ENCODE measurements at places on chromosomes 7 and 10. TPM values are rescaled to one million over a fixed set of nuclear protein-coding genes. Genes with fewer than 3 reads are reported as not detected.

RPP30 gene
- 48.9 TPM for total RNA-seq

OPN1SW gene
- not detected for total RNA-seq

CLRN3 gene
- total RNA-seq: not detected

AKR1C3 gene
- total RNA-seq: 26.7 TPM

KNDC1 gene
- total RNA-seq: 3.2 TPM

WIPF3 gene
- not detected for total RNA-seq

ZNF239 gene
- 8.9 TPM for total RNA-seq

SUN3 gene
- total RNA-seq: not detected

MRLN gene
- not detected for total RNA-seq

MUC12 gene
- total RNA-seq: 0.44 TPM

TEX47 gene
- total RNA-seq: not detected

SLC26A3 gene
- not detected for total RNA-seq

LRIT1 gene
- not detected for total RNA-seq

TMEM270 gene
- total RNA-seq: not detected

SPDYE2B gene
- total RNA-seq: not detected

Data from uterine smooth muscle cell (primary cell).